ENCODE measurements at places on chromosomes 3 and 15.

DNA sequence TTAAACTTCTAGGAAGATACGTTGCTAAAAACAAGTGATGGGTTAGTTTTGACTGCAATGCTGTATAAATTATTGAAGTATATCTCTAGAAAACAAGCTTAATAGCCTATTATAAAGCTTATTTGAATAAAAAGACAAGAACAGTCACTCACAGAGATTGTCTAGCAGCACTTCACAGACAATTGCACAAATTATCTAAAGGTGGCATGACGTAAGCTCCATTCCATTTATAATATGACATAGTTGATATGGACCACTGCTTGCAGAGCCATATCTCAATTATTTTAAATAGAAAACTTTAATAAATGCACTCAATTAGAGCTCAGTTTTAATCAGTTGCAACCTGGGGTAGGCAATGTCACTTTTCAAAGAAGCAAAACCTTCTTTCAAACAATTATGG is 319.9 kb upstream of the GBE1 start:
- DNase-seq = no peak

GRCh38 chr15:39589193-39589814 is 8.4 kb downstream of the THBS1 start:
- DNase-seq = no peak

- no peak for DNase-seq
These were observed 75.7 kb downstream of the SMAD6 start for GRCh38 chr15:66777596-66778313.

GRCh38 chr3:108664266-108664665 is 74.7 kb downstream of the DZIP3 start:
- no peak for DNase-seq

GRCh38 chr3:145936971-145937370 is 224.0 kb downstream of the PLOD2 start:
- no peak for DNase-seq

GRCh38 chr15:84960391-84961113 is 21.1 kb upstream of the PDE8A start:
- DNase-seq = no peak

- DNase-seq = no peak
These were observed 99.0 kb upstream of the MEF2A start for GRCh38 chr15:99466701-99467337.

GRCh38 chr15:68223171-68223570 is 6.4 kb downstream of the CLN6 start:
- no peak for DNase-seq

- no peak for DNase-seq
These were observed 13.7 kb downstream of the CTDSPL2 start for GRCh38 chr15:44441095-44441501.

DNA sequence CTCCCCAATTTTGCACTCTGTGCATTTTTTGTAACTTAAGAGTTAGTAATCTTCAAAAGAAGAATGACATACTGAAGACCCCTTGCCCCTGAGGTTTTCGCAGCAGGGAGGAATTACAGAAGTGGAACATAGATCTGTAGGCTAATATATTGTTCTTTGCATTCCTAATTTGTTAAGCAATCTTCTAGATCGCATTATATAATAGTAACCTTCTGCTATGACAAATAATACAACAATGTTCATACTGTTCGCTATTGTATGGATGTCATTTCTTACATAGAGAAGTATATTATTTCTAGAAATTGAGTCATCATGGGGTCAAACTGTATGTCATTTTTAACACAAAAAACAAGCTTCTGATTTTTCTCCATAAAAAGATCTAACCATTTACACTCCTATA is 95.8 kb upstream of the TGFBR2 start:
- no peak for DNase-seq

- no peak for DNase-seq
These were observed 36.6 kb upstream of the EPHB3 start for GRCh38 chr3:184524981-184525336.

GRCh38 chr3:126661532-126662364 is 6.8 kb upstream of the TXNRD3 start:
- no peak for DNase-seq

GRCh38 chr3:73508330-73508954 is 116.3 kb downstream of the PDZRN3 start:
- peak; percentile 14 for DNase-seq

GRCh38 chr15:100922192-100923040 is 3.3 kb downstream of the LRRK1 start:
- no peak for DNase-seq

- no peak for DNase-seq
These were observed 247.1 kb upstream of the ST8SIA2 start for GRCh38 chr15:92146511-92147150.

GRCh38 chr15:81155375-81156218 is 21.5 kb downstream of the CFAP161 start:
- peak; percentile 33 for DNase-seq

GRCh38 chr15:22989576-22990477 is 9.7 kb upstream of the CYFIP1 start:
- DNase-seq = no peak

DNA sequence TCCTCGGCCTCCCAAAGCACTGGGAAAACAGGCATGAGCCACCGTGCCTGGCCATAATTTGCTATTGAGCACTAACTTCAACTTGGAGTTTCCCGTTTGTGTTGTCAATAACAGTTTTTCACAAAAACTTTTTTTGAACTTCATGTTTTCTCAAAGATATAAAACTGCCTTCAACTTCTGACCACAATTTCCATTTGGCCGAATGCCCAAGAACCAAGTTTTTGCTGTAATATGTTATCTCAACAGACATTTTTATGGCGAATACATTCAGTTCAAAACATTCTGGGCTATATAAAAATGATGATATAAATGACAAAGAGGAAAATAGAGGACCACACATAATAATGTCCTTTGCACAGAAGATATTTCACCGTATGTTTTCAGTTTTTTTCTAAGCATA is 56.4 kb downstream of the NEDD4 start:
- no peak for DNase-seq

DNA sequence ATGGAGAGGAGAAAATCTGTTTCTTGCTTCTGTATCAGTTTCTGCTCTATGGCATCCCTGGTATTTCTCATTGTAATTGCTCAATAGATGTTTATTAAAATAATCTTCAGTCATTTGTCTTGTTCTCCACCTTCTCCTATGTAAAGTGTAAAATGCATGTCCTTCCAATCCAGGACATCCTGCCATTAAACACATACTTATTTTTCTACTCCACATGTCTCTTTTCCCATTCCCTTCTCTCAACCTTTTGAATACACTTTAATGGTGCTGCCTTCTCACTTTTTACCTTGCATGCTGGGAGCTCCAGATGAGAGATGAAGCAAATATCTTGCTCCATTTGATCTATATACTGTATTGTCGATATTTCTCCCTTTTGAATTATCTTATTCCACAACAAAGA is 49.7 kb downstream of the TUSC7 start:
- DNase-seq = no peak

DNA sequence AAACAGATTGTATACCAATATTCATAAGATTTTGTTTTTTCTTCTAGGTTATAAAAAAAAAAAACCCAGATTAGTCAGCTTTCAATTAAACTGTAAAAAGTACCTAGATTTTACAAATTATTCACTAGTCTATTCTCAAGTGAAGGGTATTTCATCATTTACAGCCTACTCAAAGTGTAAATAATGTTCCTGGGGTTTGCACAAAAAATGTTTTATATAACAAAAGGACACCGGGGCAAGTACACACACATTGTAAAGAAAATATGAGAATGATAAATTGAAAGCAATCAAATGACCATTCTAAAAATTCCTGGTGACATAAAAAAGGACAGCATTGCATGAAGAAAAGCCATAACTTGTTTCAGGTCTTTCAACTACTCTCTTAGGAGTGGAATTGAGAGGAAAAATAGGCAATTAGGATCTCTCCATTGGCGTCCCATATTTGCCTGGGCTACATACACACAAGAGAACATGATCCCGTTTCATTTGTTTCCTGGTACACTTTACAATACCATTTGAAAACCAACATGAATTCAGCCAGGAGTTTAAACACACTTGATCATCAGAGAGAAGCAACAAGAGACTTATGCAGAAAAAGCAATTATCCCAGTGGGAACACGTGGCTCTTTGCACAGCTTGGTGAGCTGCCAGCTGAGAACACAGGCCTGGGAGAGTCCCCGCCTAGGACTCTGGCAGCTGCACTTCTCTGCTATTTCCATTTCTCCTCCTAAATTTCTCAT is 1039.2 kb downstream of the ROBO1 start:
- DNase-seq = no peak

DNA sequence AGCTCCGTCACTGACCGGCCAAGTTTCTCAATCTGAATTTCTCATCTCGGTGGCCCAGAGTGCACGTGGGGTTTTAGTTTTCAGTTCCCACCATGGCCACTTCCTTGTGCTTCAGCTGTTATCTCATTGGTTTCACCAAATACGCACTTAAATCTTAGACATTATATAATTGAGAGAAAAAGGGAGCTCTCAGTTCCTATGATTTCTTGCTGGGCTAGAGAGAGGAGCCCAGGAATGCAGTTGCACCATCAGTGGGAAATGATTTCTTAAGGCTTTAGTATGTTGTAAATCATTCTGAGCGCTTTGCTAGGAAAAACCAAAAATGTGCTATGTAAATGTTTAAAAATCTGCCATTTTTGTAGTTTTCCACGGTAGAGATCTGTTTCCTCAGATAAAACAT is 53.2 kb downstream of the OXNAD1 start:
- no peak for DNase-seq

DNA sequence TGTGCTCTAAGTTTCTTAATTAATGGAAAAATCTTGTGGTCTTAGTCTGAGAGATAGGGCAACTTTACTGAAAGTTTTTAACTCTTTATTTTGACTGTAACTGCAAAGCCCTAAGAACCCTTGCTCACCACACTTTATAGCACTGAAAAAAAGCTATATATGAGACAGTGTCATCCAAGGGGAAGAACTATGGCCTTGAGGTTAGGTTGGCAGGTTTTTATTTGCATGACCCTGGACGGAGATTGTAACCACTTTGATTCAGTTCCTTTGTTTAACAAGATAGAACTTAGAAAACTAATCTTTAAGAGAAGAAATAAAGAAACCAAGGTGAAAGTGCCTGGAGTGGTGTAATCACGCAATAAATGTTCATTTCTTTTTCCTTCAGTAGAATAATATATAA is 30.6 kb upstream of the LYSMD4 start:
- DNase-seq = no peak

DNA sequence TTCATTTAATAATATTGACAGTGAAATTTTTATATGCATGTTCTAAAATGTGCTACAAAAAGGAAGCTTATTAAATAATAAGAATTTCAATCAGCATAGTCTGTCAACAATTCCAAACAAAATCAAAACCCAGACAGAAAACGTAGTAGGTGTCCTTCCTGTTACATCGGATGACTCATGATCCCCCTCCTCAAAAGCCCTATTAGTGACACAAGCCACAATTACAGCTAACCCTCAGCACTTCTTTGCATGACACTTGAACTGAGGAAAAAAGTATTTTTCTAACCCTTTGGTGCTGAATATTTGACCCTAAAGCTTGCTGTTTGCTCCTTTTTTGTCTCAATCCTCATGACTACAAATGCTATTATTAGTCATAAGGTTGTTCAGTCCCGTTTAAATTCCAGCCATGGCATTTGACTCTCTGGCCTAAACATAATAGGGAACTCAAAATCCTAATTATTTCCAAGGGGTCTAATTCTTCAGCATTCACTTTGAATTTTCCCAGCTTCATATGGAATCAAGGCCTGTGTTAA is 78.1 kb downstream of the COL8A1 start:
- DNase-seq = no peak

- no peak for DNase-seq
These were observed 31.6 kb downstream of the SCAP start for GRCh38 chr3:47444103-47444502.

- no peak for DNase-seq
These were observed 1561.6 kb downstream of the OTOL1 start for GRCh38 chr3:163058031-163058854.

GRCh38 chr3:156615592-156616173 is 58.7 kb upstream of the TIPARP start:
- DNase-seq = no peak

DNA sequence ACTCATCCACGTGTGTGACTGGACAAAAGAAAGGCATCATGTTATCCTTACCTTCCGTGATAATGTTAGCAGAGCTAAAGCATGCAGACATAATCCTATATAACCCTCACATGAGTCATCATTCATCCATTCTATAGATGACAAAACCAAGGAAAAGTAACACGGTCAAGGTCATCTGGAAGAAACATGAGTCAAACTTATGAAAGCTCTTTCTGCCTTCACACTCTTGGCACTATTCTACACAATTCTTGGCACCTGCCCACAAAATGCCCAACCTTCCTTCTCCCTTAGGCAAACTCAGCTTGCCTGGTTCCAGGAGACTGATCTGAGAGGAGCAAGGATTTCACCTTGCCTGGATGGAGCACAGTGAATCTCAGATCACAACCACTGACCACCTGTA is 66.9 kb downstream of the PRICKLE2 start:
- DNase-seq = no peak

- no peak for DNase-seq
These were observed 3.1 kb downstream of the ABTB1 start for GRCh38 chr3:127675651-127676391.

GRCh38 chr15:93709708-93710107 is 521.7 kb upstream of the MCTP2 start:
- DNase-seq = no peak

GRCh38 chr3:123732447-123732846 is 147.6 kb upstream of the HACD2 start:
- no peak for DNase-seq

GRCh38 chr3:9951598-9951961 is 628 bp downstream of the PRRT3 start:
- DNase-seq = no peak

DNA sequence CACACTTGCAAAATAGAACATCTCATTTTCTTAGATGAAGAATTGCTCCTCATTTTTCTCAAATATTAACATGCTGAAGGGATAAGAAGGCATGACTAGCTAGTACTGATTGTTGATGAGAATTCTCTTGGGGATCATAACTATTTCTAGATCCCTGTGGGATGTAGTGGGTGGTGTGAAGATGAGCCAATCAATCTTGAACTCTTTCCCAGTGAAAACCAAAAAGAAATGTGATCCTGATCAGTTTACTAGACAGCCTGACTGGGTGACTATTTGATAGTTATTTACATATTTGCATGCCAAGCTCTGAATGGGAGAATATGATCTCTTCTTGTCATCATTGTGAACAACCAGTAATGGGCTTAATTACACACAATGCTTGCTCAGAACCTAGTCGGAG is 63.7 kb downstream of the ZIC1 start:
- DNase-seq = no peak

GRCh38 chr3:70277304-70277703 is 35.1 kb downstream of the MDFIC2 start:
- DNase-seq = no peak

- DNase-seq = no peak
These were observed 21.5 kb downstream of the DRD3 start for GRCh38 chr3:114157321-114157720.

DNA sequence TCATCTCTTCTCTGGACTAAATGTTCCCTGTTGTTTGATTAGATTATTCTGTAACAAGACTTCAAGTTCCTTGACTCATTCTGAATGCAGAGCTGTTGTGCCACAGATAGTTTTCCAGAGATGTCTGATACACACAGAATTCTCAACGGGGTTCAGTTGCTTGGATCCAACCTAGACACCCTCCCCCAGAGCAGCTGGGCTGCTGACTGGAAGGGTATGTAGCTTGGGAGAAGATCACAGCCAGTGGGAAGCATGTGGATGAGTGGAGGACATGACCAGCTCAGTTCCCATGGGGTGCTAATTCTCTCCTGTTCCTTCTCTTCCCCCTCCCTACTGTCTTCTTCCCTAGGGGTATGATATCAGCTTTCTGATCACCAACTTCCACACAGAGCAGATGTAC is 6.6 kb upstream of the TTLL3 start:
- DNase-seq = no peak

- DNase-seq = peak; percentile 63
These were observed 15.4 kb downstream of the IDH2 start for GRCh38 chr15:90086868-90087268.

Data from CD4-positive, alpha-beta T cell treated with Interleukin-1 beta for 1 hour (primary cell).